Activated T-helper 1 cell treated with anti-CD3 and anti-CD28 coated beads, Interleukin-2, amount 50 U/mL, for 16 hours (primary cell): ENCODE measurements at places on chromosomes 3 and 15.

DNA sequence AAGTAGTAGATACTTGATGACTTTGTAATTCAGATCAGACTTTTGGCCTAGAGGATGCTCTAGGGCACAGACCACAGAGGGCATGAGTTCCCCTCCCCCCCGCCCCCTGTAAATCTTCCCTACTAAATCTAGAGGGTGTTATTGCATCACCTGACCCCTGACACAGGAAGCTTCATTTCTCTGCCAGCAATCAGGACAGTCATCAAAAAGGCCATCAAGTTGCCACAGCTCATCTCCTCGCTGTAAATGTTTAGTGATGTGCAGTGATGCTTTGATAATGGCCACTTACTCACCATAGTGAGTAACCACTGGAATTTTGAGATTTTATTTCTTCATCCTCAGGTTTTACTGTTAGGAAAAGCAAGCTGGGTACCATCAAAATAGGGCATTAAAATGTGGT is 289.2 kb upstream of the CHRM5 start:
- no peak for DNase-seq

GRCh38 chr3:87036671-87037070 is 45.7 kb upstream of the VGLL3 start:
- DNase-seq: no peak

GRCh38 chr15:99732751-99733267 is 428 bp downstream of the LYSMD4 start:
- DNase-seq: no peak

DNA sequence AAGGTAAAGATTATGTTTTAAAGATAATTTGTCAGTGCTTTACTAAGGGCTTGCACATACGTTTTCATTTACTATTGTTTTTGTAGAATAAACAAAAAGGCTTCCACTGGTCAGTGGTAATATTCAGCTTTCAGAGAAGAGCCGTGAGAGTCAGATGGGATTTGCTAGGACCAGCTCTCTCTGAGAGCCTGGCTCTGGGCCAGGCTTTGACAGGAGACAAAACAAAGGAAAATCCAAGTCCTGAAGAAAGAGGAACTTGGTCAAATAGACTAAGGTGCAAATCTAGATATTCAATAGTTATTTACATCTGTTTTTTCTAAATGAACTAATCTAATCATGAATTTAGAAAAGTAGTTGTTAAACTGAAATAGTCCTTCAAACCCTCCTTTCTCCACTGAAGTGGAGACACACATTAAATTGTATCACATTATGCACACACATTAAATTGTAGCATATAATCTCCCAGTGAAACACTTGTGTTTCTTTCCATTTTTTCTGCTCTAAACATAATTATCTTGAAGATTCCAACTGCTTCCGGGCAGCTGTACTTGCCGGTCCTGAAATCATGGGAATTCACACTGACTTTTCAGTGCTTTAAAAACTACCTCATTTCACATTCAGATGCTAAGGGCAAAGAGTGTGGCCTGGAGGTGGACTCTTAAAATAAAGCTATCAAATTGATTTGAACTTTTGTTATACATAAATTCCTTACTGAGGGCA is 55.1 kb upstream of the FILIP1L start:
- no peak for DNase-seq

- no peak for DNase-seq
Measured at GRCh38 chr15:68347392-68347791, 69.8 kb downstream of the FEM1B start.

DNA sequence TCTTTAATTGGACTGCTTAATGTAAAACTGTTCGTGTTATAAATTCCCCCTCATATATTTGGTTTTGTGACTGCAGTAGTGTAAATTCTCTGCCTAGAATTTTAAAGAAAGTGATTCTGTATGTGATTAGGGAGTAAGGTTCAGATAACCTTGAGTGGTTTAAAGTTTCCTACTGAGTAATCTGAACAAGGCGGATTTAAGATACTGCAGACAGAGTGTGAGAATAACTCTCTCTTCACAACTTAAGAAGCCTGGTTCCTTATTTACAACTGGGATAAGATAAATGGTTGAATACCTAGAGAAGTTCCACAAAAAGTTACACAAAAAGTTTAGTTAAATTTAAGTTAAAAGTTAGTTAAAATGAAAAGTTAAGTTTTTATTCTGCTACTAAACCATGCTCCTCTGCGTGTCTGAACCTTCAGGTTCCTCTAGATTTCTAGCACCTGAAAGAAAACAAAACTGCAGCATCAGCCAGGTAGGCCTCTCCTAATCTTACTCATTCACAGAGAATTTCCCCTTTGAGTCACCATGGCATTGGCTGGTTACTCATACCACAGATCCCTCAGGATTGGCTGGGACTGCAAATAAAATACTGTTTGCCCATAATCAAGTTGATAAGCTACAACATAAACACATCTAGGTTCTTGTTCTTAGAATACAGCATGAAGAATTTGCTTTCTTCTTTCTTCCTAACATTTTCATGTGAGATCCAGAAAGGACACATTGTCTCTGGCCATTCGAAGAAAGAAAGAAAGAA is at the start of gene ARL14:
Gene ARL14 (plus strand): TSS at position 614 of the 757 bp plus-strand sequence. CDS start 187 bp downstream, outside the sequence.
- DNase-seq: no peak
